Endodermal cell (in vitro differentiated cells): ENCODE measurements at places on chromosomes 7 and 10.

DNA sequence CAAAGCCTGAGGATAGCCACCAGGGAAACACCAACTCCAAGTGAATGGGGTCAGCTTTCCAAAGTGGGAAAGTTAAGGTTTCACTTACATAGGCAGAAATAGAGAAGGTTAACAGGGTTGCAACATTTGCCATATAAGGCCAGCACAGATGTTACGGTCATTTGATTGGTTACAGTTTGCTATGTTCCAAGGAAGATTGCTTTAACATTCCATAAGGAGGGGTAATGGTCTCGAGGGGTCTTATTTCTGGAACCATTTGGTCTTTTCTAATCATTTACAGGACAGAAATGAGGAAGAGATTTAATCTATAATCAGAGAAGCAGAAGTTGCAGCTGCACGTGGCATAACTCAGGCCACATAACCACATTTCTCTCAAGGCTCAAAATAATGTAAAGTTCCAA lies 679.4 kb upstream of the C7orf33 start:
- DNase-seq: no peak

GRCh38 chr10:30373596-30374327 lies 24.7 kb upstream of the MTPAP start:
- DNase-seq: peak; percentile 59

DNA sequence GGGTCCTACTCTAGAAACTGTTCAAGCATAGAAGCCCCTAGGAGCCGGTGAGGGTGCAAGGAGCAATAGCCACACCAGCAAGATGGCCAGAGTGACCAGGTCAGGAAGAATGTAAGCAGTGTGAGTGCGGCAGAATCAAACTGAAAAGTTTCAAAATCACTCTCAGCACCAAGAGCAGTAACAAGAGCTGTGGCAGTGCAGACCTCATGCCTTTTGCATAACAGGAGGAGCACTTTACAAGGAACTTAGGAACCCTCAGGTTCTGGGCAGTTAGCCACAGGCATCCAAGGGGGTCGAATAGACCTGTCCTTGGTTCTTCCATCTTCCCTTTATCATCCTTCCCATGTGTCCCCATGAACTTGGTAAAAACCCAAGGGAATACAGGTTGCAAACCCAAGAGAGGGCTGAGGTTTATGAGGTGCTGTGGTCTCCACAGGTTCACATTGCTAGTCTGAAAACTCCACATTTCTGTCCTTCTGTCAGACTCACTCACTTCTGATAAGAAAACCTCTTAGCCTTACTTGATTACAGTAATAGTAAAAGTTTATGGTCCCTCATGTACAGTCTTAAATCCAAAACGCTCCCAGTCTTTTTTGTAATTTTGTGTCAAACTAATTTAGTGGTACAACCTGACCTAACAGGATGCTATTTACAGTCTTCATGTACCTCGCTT lies 78.4 kb downstream of the PON1 start:
- DNase-seq: peak; percentile 56

- no peak for DNase-seq
These were observed 321.1 kb upstream of the NPVF start for GRCh38 chr7:25549271-25549921.

- no peak for DNase-seq
These were observed 53.7 kb downstream of the GOLGA7B start for GRCh38 chr10:97903128-97904017.

DNA sequence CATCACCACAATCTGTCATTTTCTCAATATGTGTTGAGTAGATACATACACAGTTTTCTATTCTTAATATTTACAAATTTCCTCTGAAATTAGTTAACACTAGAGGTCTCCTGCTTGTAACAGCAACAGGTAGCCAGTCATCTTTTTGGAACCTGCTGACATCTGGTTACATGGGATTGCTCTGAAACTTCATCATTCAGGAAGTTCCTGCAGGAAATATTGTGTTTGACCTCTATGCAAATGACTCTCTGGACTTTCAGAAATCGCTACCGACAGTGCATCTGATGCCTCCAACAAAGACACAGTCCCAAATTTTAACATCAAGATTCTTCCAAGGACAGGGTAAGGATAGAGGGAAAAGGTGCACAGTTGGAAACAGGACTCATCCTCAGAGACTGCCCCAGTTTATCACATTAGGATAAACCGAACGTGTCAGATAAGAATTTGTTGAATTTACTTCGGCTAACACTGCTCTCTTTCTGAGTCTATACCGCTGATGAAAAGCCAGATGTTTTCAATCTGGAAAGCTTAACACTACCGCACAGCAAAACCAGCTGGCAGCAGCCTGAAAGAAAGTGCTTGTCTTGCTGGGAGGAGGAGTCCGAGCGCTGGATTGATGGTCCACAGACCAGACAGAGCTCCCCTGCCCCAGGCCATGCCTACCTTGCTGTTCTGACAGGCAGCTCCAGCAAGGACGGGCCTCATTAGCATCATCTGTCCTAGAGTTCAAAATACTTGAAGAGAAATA lies 633.4 kb downstream of the PARD3 start:
- no peak for DNase-seq

GRCh38 chr7:149773446-149774236 lies at the start of gene ZNF467:
ZNF467 (minus strand) TSS chr7:149773588; CDS start chr7:149771032, 2,556 bp downstream.
- DNase-seq: peak; percentile 66

- peak; percentile 4 for DNase-seq
These were observed 130.0 kb upstream of the EEPD1 start for GRCh38 chr7:36023033-36023560.

GRCh38 chr7:672891-673290 lies 53.6 kb upstream of the DNAAF5 start:
- DNase-seq: no peak
